ENCODE measurements at places on chromosomes 7 and 10. TPM values are rescaled to one million over a fixed set of nuclear protein-coding genes. Genes with fewer than 3 reads are reported as not detected.

AKR1E2 gene
- polyA plus RNA-seq: 79.6 TPM

PRR15 gene
- polyA plus RNA-seq: 2.2 TPM

DNA sequence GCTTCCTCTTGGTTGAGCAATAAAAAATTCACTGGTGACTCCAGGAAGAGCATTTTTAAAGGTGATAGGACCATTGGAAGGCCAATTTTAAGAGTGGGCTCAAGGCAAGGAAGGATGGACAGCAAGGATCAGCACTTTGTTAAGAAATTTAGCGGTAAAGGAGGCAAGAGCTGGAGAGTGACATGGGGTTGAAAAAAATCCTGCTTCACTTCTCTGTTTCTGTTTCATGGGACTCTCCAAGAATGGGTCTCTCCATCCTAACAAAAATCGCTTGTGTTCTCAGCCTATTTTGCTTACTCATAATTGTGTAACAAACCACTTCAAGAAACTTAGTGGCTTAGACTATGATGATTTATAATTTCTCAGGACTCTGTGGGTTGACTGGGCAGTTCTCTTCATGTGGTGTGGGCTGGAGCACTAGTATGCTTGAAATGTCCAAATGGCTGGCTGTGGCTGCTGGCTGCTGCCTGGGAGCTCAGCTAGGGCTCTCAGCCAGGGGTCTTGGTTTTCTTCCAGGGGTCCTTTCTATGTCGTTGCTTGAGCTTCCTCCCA, 59.8 kb upstream of the ZNRF2 start:
- no peak for DNase-seq

GRCh38 chr10:128064970-128065580, 61.1 kb downstream of the MKI67 start:
- DNase-seq: no peak

DNA sequence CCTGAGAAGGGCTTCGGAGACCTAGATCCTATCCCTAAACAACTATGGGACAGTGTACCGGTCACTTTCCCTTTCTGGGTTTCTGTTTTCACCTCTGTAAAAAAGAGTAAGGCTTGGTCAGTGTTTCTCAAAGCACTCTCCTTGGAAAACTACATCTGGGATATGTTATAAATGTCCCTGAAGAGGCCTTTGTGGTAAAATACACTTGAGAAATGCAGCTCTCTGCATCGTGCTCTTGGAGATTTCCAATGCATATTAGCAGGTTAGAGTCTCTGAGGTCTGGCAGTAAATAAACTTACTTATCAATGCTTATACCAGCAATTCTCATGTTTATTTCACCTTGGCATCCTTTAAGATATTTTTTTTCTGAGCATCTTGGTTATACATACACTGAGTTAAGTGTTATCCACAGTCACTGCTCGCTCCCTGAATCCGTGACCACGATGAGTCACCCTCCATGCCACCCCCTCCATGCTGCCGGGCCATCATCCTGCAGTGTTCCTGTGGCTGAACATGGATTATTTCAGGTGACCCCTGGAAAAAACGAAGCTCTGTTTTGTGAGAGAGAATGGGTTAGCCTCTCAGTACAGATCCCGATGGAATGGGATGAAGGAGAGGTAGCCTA, 3.3 kb upstream of the TBXAS1 start:
- no peak for DNase-seq

GRCh38 chr7:91692800-91693199, 187.7 kb downstream of the MTERF1 start:
- no peak for DNase-seq

DNA sequence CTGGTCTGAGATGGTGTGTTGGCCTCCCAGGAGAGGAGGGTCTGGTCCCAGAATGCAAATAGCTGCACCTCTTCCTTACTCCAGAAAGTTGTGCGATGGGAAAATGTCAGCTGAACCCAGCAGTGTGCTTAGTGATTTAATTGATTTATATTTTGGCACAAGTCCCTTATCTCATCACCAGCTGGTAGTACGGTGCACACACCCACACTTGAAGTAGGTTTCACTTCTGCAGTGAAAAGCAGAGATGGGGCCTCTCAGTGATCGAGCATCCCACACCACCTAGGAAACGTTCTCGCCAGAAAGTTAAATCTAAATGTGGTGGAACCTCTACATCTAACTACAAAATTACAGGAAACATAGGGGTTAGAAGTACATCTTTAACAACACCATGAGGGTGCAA, 80.4 kb downstream of the UBE3C start:
- no peak for DNase-seq

DNA sequence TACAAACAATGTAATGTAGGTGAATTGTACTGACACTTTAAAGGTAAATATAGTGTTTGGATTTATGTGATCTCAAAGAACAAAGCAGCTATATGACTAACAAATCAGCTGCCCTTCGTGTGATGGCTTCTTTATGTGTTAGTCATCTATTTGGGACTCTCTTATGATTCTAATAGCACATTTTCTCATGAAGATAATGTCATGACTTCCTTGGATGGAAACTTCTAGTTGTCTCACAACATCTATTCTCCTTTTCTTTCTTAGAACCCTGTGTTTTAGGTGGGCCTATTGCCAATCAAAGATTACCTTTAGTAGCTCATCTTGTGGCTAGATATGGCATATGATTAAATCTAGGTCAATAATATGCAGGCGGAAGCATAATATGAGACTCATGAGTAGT, 45.0 kb downstream of the TMEM106B start:
- no peak for DNase-seq

DNA sequence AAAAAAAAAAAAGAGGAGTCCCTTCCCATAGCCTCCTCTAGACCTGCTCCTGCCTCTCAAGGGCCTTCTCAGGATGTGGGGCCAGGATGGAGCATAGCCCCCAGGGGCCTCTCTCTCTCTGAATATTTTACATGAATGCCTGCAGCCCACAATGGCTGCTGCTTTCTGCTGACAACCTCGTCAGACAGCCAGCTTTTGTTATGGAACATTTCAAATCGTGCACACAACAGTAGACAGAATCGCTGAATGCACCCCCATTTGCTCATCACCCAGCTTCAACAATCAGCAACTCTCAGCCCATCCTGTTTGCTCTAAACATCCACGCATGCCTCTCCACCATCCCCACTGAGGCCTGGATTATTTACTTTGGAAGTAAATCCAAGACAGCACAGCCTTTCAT, 5.4 kb downstream of the PLAC9 start:
- no peak for DNase-seq

- DNase-seq: no peak
Measured at GRCh38 chr7:22676385-22676784, 50.6 kb upstream of the IL6 start.

All from testis (tissue), 5 donors.